Hepatocyte (in vitro differentiated cells): ENCODE measurements at places on chromosomes 1 and 21. TPM values are rescaled to one million over a fixed set of nuclear protein-coding genes. Genes with fewer than 3 reads are reported as not detected.

RAB3B gene
- 23.1 and 24.7 TPM in 2 replicates for total RNA-seq

DNA sequence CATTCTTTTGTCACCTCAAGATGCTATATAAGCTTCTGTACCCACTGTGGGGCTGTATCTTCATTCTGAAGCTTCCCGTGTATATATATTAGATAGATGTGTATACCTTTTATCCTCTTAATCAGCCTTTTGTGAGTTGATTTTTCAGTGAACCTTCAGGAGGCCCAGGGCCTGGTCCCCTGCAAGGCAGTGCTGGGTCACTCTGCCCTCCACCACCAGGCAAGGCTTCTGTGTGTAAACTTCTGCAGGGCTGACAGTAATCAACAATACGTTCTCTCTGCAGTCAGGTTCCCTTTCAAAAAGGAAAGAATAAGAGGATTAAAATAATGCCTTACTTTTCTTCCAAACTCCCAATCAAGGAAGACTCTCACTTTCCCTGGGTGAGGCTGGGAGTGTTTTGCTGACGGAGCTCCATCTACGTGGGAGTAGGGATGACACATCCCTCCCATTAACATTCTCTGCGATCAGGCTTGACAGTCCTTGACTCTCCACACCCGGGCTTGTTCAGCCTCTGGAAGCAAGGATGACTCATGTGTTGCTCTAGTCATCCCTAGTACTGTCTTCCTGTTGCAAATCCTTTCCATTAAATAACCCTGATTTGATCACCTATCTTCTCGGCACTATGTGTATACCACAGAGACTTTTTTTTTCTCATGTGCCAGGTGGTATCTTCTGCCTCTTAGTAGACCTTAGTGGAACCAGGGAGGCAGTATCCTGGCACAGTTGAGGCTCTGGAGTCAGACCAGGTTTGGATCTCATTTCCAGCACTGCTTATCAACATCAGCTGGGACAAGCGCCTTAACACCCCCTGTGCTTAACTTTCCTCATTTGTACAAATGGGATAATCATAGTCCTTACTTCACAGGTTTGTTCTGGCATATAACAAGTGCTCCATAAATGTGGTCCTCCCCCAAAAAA, 70.3 kb upstream of the KCNK1 start:
- DNase-seq = peak; percentile 85

- no peak for DNase-seq
Observed at GRCh38 chr1:248849637-248850036, 9.2 kb downstream of the ZNF692 start.

KIF17 gene
- 0.23 and 0.36 TPM in 2 replicates for total RNA-seq

DNA sequence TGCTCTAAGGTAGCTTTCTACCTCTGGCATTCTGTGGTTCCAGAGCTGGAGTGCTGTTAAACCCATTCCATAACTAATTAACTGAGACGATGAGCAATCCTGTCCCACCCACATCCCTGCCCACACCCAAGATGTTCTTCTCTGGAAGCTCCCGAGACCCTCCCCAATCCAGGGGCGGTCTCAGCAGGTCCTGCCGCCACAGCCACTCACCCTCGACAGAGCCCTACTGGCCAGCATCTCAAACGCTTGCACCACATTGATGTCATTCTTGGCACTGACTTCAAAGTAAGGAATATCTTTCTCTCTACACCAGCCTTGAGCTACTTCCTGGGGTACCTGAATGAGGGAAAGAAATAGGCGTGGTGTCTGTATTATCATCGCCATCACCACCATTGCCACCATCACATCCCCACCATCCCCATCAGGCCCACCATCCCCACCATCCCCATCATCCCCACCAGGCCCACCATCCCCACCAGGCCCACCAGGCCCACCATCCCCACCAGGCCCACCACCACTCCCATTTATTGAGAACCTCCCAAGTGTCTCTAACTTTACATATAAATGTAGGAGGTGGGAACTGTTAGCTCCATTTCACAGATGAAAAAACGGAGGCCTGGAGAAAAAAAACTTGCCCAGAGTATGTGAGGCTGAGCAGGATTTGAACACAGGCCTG, 17.7 kb downstream of the RAB7B start:
- DNase-seq = no peak

FHAD1 gene
- 0.13 and 0.24 TPM in 2 replicates for total RNA-seq

DNA sequence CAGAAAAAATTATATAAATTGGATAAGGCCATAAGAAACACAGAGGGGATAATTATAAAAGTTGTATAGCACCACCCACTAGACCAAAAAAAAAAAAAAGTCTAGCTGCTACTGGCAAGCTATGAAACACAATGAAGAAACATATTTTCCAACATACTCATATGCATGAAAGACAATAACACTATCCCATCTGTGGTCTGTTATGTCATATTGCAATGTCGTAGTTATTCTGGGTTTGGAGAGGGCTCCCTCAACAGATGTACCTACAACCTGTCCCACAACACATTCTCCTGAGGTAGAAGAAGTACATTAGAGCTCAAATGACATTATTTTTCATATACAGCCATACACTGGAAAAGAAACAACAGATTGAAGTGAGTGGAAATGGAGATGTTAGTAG, 517.6 kb upstream of the ADGRL4 start:
- DNase-seq = no peak

DNA sequence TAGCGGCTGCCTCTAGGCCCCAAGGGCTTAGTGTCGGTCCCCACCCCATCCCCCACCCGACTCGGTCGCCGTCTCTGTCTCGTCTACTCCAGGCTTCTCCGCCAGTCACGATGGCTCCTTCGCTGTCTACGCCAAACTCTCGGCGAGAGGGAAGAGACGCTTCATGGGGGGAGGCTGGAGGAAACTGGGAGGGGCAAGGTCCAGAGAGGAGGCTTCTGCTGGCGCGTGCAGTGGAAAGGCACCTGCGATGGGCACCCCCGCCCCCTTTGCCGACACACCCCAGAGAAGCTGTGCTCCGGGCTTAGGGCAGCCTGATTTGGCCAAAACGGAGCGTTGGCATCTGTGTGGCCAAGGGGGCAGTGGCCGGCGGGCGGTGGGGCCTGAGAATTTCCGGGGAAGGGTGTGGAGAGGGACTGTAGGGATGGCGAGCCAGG, 1.2 kb upstream of the CSMD2 start:
- no peak for DNase-seq

DNA sequence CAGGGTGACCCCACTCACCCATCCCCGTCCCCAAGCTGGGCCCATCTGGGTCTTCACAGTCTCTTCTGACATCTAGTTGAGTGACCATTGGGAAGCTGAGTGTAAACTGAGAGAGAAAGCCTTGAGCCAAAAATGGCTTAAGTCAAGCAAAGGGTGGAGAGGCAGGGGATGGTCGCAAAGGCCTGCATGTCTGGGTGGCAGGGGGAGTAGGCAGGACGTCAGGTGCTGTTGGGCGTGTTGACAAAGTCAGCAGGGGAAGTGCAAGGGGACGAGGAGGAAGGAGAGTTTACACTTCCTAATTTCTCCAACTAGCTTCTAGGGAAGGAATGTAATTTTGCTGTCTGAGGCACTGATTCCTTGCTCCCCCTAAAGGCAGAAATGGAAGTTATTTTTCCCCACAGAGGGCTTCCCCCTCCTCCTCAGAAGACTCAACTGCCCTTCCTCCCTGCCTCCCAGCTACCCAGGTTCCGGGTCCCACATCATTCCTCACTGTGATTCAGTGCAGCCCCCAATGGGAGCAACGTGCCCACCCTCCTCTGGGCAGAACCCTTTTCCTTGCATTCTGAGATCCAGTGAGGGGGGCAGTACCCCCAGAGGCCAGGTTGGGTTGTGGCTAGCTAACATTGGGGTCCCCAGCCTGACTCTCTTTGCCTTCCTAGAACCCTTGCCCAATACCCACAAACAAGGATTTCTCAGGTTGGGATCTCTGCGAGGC, 1.2 kb upstream of the ADORA1 start:
- no peak for DNase-seq

DNA sequence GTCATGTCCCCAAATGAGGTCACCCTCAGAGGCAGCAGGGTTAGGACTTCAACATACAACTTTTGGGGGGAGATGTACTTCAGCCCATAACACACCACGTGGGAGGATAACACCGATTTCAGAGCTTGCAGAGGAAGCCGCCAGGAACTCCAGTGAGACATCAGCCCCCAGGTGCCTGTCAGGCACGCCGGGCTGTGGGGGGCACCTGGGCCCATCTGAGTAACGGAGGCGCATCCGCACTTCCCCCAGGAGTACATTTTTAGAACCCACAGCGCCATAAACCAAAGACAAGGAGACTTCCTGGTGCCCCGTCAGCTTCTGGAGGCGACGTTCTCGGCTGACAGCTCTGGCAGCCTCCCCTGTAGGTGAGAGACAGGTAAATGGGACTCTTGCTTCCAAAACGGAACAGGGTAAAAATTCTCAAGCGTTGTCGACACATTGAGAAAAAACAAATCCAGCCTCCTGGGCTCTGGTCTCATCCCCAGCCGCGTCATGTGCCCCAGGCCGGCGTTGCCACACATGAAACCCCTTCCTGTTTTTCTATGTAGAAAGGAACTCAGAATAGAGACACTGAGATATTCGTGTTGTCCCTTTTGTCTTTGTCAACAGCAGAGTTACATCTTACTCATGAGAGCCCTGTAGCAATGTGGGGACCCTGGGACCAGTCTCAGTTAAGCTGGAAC, 93.3 kb downstream of the PDE9A start:
- DNase-seq = no peak

- DNase-seq = no peak
Observed at GRCh38 chr1:67314696-67315095, 7.0 kb downstream of the IL12RB2 start.
